ENCODE measurements at places on chromosomes 6 and 20.
A peak's percentile ranks its signal among the peaks of the same experiment; 100 is the strongest.

- no peak for DNase-seq
These were observed 348.9 kb downstream of the NRN1 start for GRCh38 chr6:5657684-5658430.

DNA sequence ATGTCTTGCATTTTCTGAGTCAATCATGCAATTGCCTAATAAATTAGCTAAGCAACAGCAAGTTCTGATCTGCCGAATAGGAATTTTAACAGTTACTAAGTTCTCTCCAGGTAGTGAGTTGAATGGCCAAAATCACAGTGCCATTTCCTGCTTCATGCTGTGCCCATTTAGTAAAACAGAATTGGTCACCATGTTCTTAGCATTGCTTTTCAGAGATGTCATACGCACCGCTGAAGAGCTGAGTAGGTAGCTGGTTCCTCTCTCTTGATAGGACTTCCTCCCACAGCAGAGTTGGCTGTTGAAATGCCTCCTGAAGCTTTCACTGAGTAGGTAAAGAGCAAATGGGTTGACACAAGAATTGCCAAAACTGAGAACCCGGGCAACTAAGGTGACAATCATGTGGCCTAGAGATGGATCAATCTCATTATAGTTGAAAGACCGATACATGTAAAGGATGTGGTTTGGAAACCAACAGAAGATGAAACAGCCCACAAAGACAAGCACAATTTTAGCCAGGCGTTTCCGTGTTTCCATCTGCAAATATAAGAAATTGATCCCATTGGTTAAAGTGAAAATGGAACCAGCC, 57.1 kb upstream of the GJE1 start:
- no peak for DNase-seq

DNA sequence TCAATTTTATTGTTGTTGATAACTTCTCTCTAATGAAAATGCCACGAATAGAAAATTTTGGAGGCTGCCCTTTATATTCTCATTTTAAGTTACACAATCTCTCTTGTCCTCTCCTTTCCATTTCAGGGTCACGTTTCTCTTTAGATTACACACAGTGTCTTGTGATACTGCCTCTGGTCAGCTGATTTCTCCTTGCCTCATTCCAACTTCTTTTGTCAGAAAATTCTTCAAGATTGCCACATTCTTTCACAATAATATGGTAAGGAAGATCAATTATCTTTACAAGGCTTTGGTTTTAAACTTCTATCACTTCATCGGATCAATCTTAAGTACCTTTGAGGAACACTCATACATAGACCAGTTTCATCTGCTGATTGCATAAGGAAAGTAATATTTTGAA, 370.3 kb downstream of the RFPL4B start:
- peak; percentile 37 for DNase-seq

- no peak for DNase-seq
These were observed 855.6 kb downstream of the TBC1D32 start for GRCh38 chr6:120478650-120479049.

GRCh38 chr6:164616917-164617524, 692.4 kb downstream of the C6orf118 start:
- no peak for DNase-seq

DNA sequence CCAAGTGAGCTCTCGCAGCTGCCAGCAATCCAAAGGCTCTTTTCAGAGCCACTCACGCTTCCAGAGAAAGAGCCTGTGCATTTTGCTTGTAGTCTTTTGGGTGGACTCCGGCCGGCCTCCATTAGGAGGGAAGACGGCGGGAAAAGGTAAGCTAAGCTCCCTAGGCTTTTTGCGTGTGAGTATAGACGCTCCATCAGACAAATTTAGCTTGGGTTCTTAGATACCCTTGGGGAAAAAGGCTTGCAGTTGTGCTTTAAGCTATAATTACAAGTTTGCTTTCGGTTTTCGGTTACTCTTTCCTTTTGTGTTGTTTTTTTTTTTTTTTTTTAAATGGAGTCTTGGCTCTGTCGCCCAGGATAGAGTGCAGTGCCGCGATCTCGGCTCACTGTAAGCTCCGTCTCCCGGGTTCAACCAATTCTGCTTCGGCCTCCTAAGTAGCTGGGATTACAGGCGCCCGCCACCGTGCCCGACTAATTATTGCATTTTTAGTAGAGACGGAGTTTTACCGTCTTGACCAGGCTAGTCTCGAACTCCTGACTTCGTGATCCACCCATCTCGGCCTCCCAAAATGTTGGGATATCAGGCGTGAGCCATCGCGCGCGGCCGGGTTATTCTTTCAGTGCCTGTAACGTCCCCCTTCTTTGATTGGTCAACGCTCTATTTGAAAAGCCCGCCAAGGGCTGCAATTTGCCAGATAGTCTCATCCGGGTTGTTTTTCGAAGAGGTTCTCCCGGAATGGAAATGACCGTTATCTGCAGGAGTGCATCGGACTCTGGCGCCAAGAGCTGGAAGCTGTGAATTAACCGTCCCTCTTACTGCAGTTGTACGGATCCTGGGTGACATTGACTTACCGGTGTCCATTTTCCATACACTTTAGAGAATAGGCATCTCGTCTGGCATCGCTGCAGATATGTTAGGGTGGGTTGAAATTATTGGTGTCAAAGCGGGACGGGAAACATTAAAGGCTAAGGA, 18.1 kb downstream of the OR2B2 start:
- DNase-seq, result peak; percentile 97

DNA sequence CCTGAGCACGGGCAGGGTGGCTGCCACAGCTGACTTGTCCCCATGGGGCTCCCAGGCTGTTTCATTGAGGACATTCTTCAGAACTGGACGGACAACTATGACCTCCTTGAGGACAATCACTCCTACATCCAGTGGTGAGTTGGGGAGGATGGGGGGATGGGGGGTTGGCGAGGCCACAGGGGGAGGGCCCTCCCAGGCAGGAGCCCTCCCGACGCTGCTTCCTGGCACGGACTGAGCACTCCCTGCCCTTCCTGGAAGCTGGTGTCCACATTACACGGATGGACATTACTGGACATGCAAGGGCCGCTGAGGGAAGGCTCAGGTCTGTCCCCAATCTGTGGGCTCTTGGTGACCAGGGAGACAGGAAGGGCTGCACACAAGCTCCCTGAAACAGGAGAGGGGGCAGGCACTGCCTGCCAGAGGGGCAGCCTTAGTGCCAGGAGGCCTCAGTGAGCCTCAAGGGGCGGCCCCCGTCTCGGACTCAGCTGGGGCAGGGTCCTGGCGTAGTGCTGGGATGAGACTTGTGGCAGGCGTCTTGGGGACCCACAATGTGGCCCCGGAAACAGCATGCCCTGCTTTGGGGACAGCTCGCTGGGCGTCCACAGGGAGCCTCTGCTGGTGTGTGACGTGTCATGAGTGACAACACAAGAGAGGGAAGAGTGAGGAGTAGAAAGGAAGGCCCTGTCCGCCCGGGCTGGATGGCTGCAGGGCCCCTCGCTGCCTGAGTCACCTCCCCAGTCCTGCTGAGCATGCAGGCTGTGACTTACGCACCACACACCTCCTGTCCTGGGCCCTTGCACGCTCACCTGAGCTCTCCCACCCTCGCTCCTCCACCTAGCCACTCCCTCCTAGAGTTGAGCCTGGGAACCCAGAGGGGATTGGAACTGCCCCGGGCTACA, 5.1 kb downstream of the OGFR start:
- no peak for DNase-seq

DNA sequence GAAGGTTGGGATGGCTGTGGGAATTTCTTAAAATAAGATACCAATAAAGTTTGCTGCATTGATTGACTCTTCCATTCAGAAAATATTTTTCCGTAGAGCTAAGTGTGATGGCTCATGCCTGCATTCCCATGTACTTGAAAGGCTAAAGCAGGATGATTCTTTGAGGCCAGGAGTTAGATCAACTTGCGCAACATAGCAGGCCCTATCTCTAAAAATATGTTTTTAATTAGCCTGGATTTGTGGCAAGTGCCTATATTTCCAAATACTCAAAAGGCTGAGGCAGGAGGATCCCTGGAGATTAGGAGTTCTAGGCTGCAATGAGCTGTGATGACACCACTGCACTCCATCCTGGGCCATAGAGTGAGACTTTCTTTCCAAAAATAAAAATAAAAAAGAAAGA, 431.2 kb upstream of the PTCHD4 start:
- DNase-seq, result peak; percentile 12

DNA sequence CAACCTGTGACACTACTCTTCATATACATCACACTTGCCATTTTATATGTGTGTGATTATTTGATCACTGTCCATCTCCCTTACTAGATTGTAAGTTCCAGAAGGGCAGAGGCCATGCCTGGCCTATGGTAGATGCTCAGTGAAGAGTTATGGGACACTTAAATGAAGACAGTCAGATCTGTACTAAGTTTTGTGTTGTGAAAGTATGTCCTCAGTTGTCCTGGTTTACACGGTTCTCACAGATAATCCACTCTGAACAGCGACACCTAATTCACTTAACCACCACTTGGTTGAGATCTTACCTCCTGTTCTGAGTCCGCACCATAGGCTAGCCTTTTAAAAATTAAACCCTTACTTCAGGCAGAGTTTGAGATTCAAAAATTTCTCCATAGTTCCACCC, 434.1 kb upstream of the SOX4 start:
- DNase-seq, result no peak

GRCh38 chr6:8953310-8953709, 518.0 kb upstream of the SLC35B3 start:
- no peak for DNase-seq

- DNase-seq, result no peak
These were observed 382.1 kb downstream of the HACE1 start for GRCh38 chr6:104477569-104477968.

DNA sequence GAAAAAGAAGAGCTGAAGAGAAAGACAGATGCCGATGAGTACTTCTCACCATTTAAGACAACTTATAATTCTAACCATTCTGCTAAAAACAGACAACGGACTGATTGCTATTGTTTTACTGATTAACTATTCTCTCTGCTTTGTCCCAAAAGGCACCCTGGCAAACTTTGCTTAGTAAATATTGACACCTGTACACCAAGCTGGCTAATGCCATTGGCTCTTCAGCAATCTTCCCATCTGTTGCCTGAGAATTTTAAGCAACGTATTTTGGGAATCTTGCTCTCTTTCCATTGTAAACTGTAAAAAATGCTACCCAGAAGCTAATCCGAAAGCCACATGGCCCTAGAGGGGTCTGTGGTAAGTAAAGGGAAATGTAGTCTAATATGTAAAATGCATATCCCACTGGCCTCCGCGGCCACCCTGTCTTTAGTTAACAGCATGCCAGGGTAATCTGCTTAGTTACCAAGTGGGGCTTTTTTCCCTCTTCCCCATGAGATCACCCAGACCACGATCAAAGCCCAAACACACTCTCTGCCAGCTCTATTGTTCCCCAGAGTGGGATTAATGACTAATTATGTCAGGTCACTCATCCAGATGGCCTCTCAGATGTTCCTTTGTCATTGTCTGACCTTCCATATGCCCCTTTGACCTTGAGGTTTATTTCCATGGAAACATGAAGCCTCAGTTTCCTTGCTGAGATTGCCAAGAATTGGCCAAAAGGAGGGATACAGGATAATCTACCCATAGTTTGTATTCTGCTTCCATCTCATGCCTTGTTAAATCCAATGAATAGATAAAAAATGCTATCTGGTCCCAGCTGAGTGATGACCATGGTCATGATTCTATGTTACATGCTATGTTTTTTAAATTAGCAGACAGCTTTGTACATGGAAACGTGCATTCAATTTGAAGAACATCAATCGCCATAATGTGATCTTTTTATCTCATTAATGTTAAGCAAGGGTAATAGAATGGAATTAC, 216.4 kb upstream of the MCHR2 start:
- DNase-seq, result no peak

GRCh38 chr6:136274062-136274461, 15.6 kb downstream of the BCLAF1 start:
- no peak for DNase-seq

GRCh38 chr6:55925292-55925691, 49.9 kb upstream of the BMP5 start:
- peak; percentile 72 for DNase-seq

DNA sequence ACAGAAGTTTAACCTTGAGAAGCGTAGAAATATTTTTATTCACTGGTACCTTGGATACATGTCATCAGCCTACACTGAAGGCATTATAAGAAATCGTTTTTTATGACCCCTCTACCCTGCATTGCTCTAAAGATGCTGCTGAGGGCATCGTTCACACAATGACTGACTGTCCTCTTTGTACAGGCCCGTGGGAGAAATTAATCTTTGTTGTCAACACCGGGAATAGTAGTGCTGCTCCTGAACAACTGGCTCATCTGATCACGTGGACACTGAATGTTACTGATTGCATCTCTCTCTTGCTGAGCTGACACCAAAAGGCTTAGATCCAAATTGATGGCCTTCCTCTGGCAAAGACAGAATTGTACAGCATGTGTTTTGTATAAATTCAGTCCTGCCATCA, 157.1 kb upstream of the SMLR1 start:
- no peak for DNase-seq

- DNase-seq, result no peak
These were observed 265.5 kb downstream of the ADGB start for GRCh38 chr6:146864300-146864699.

DNA sequence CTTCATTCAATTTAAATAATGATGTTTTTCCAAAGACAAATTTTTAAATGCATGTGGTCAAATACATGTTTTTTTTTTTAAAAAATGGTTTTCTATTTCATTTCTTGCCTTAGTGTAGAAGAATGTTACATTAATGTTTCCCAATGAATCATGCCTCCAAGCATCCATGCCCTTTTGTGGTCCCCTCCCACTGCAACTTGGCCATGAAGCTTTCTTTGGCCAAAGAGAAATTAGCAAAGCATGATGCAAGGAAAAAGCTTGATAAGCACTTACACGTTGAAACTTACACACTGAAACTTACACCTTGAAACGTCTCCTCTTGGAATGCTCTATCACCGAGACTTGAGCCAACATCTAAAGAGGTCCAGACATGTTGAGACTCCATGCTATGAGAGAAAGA, 93.0 kb upstream of the ELOVL5 start:
- DNase-seq, result no peak

- peak; percentile 11 for DNase-seq
These were observed 156.4 kb upstream of the ECI2 start for GRCh38 chr6:4291453-4292403.

- DNase-seq, result no peak
These were observed 106.5 kb downstream of the DCDC2 start for GRCh38 chr6:24251339-24251738.

DNA sequence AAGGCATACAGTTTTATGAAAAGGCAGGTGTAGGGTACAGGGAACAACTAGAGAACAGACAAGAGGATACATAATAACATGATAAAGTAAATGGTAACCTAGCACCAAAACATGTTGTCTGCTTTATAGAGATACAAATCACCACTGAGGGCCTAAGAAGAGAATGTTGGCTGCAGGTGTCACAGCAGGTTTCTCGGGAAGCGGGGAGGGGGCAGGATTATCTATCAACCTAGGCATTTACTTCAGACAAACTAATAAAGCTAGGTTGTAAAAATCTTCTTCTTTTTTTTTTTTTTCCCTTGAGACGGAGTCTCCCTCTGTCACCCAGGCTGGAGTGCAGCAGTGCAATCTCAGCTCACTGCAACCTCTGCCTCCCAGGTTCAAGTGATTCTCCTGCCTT, 22.7 kb downstream of the PIM1 start:
- DNase-seq, result no peak

DNA sequence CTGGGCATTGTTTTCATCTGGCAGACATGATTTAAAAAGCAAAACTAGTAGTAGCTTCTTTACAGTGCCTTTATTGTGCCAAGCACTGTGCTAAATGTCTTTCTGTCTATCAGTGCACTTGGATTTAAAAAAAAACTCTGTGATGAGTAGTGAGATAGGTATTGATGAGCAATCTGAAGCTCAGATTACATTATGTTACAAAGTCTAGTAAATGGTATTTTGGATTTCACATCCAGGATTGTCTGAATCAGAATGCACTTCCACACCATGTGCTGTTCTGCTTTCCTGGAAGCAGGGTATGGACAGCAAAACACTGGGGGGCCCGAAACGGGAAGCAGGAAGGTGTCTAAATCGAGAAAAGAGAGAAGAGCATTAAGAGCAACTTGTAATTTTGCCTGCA, 103.4 kb upstream of the CCN2 start:
- DNase-seq, result peak; percentile 69
